ENCODE measurements at places on chromosomes 1 and 21.

DNA sequence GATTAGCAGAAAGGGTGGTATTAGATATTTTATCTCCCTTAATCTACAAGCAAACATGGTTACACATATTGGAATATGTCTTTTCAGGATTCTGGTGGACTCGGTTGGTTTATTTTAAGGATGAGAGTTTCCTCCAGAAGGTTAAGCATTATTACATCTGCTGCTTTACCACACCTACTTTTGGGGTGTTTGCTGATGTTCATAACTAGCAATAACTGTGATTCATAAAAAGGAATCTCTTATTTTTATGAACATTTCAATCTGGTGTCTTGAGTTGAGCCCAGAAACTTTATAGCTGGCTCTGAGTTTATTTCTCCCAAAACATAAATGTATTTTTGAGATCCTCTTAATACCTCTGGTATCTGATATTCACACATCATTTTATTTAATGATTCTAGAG, 82.7 kb downstream of the LRRC8D start:
- DNase-seq, result peak; percentile 46

DNA sequence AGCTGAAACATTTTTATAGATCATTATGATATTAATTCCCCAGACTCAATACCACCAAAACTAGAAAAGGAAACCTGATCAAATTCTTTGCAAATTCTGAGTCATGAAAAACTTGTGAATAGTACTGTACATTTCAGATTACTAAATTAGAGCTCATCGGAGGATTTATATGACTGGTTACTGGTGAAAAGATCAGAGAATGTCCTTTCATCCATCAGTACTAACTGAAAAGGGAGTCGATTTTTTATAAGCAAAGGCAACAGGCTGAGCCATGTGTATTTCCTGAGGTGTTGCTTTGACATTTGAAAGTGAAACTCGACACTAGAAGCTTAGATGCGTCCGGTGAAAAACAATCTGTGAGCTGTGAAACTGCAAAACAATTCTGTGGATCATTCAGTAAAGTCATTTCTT, 155.7 kb downstream of the TNFSF18 start:
- DNase-seq, result peak; percentile 52

DNA sequence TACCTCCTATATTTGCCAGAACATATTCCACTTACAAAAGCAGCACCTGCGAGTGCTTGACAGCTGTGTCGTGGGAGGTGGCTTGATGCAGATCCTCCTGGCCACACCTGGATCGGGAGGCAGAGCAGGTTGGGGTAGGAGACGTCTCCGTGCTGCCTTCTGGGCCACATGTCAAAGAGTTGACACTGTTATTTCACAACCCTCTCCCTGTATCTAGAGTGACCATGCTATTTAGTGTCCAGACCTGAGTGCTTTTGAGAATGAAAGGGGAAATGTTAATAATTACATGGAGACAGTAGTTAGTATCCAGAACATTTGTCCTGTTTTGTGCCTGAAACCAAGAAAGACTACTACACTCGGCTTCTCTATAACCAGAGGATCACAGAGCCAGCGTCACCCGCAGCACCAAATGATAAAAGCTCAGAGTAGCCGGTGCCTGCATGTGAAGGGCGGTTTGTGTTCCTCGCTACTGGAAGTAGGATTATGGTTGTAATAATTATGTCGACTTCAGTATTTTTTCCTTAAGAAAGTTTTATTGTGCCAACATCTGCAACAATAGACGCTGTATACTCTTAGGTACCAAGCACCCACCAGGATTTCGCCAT, 77.1 kb downstream of the GALNT2 start:
- DNase-seq, result no peak

DNA sequence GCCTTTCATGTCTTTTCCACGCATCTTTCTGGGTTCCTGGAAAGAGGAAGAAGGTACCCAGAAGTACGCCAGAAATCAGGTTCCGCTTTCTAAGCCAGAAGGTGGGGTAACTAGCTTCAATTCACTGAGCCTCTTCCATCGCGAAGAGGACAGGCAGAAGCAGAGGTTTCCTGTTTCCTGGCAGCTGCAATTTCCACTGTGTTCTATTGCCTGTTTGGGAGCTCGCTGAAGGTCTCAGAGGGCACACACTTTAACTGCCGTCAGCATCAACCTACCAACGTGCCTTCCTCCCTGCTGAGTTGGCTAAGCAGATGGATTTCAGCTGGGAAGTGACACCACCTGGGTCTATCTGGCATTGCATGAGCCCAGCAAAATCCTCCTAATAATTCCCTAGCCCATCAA, 10.0 kb downstream of the NCF2 start:
- DNase-seq, result no peak

DNA sequence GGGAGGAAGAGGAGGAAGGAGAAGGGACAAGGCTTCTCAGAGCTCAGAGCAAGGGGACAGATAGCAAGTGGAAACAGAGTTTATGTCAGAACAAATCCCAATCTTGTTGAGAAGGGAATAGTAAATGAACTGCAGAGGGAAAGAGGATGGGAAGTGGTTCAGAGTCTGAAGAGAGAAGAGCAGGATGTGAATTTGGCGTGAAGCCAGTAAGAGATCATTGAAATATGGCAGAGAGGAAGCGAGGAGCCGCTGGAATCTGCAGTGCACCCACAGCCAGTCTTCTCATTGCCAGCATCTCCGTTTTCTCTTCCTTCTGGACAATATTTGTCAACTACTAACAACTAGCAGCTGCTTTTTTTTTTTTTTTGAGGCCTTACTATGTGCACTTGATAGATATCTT, 19.1 kb downstream of the OLFML3 start:
- no peak for DNase-seq

DNA sequence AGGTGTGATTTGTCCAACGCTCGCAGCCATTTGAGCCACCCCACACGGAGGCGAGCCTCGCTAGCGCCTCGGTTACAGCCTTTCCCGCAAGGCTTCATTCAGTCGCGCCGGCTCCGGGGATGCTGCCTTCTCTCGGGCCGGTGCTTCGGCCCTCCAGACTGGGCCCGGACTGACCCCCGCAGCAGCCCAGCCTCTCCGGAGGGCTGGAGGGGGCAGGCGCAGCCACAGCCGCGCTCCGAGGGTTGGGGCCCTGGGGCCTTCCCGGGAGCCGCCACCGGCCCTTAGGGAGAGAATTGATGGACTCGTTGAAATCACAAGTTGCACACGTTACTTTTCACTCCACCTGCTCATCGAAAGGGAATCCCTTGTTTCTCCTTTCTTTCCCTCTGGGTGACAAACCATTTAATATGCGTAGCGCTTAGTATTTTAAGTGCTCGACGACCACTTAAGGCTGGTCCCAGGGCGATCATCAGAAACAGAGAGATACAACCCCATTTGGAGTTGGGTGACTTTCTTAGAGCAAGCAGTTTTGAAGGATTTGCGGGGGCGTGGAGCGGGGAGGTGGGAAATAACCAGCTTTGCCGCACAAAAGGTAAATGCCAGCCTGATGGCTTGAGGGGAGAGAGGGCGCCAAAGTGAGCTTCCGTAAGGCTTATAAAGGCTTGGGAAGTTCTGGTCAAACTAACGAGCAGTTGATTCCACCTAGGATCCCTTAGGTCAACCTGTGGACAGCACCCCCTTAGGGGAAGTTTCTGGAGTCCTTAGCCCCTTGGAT, 24.6 kb upstream of the ENAH start:
- DNase-seq, result no peak

DNA sequence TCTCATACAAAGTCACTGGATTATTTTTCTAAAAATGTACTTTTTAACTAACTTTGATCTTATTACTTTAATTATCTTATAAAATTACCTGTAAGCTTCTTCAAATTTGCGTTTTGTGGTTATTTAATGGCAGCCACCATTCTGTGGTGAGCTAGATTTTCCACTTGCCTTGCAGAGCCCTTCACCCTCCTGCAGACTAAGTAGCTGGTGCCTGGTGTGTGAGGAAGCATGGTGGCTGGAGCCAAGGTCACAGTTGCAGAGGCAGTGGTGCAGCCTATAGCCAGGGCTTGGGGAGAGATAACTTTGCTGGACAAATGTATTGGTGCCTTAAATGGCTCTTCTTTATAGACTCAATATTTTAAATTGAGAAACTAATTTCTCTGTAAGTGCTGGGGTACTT, 11.2 kb upstream of the CD84 start:
- DNase-seq, result no peak

DNA sequence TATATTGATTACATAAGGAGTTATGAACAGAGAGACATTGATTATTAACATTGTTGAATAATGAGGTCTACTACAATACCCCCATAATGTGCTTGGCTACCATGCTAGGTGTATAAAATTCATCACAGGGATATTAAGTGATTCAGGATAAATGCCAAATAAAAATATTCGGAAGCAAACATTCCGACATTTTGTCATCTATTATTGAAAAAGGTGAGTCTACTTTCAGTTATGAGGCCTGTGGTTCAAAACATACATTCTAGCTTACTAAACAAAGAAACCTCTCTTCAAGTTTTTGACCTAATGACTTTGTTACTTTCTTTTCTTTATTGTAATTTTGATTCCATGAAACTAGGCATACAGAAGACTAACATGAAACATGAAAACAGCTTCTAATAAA, 190.3 kb upstream of the GREM2 start:
- no peak for DNase-seq

DNA sequence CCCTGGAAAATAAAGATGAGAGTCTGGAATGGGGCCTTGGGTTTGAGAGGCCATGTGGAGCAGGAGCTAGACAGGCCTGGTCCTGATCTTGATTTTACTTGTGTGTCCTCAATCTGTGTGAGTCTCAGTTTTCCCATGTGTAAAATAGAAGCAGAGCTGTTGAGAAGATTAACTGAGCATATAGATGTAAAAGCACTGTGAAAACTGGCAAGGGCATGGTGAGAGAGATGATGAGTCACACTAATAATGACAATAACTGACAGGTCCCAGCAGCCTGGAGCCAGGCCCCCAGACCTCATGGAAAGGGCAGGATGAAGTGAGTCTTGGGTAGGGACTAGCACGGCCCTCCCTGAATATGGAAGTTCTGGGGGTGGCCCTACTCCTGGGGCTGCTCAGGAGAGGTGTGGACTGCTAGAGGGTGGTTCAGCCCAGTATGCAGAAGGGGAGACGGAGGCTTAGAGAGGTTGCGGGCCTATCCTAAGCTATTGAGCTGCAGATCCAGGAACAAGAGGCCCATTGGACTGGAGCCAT, 2.8 kb upstream of the AHDC1 start:
- DNase-seq, result no peak

DNA sequence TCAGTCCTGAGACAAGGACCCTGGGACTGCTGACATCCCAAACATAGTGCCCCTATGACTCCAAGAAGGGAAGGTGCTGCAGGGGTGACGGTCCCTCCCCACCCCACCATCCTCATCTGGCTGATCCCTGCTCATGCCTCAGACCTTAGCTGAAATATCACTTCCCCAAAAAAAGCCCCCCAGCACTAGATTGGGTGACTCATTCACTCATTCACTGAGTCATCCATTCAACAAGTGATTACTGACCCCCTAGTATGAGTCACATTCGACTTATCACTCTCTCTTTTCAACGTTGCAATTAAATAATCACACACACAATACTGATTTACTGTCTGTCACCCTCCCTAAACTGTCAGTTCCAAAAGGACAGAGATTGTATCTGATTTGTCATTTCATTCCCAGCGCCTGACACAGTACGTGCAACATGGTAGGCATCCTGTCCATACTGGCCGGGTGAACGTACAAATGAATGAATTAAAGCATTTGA, 48.6 kb downstream of the HIVEP3 start:
- peak; percentile 85 for DNase-seq

- no peak for DNase-seq
Measured at GRCh38 chr1:83512373-83513193, 486.3 kb downstream of the TTLL7 start.

DNA sequence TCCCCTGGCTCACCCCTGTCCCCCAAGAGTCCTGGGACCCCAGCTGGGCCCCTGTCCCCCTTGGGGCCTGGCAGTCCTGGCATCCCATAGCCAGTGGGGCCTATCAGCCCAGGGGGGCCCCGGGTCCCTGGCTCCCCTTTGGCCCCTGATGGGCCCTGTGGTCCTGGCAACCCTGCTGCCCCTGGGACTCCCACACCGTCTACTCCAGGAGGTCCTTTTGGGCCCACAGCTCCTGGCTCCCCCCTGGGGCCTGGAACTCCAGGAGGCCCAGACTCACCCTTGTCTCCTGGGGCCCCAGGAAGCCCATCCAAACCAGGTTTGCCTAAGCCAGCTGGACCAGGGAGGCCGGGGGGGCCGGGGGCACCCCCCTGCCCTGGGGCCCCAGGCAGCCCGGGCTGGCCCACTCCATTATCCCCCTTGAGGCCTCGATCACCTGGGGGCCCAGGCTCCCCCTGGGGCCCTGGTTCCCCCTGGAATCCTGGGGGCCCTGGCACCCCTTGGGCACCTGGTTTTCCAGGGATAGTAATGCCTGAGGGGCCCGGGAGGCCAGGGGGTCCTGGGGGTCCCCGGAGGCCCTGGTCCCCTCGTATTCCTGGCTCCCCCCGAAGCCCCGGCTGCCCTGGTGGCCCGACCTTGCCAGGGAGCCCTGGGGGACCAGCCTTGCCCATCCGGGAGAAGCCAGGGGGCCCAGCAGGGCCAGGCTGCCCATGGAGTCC, 10.1 kb downstream of the ADPRS start:
- DNase-seq, result no peak

GRCh38 chr1:45097079-45097478, 85.0 kb downstream of the UROD start:
- DNase-seq, result no peak

DNA sequence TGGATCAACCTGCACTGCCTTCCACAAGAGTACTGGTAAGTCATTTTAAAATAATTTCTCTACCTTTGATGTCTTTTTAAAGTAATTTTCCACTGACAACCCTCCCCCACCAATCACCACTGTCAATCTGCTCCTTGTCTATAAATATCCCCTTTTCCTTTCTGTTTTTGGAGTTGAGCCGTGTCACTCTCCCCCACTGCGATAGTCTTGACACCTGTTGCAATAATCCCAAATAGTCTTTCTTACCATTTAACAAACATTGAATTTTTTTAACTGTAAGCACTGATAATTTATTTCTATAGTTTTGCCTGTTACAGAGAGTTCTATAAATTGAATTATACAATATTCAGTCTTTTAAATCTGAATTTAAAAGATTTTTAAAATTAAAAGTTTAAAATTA, 420.9 kb downstream of the COL11A1 start:
- DNase-seq, result no peak

- no peak for DNase-seq
Measured at GRCh38 chr1:5477716-5478115, 514.5 kb downstream of the NPHP4 start.

DNA sequence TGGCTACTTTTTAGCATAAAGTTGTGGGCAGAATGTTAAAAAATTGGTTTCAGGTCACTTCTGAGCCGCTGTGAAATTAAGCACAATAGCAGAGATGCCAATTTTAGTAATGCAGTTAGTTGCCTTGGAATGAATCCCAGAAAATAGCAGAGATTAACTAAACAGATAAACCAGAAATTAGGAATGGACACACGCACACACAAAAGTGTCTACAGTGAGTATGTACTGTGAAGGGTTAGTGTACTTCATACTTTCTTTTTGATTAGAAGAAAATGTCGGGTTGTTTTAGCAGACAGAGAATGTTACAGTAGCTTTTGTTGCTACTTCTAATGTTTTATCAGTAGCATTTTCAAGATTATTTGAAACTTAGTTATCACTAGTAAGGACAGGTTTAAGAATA, 106.7 kb downstream of the LEPR start:
- peak; percentile 50 for DNase-seq

- no peak for DNase-seq
Measured at GRCh38 chr1:59687081-59687480, 127.7 kb upstream of the HOOK1 start.

GRCh38 chr1:235078480-235079381, 49.9 kb downstream of the TOMM20 start:
- DNase-seq, result peak; percentile 66

GRCh38 chr1:159826441-159827101, at the start of gene SLAMF8:
Gene SLAMF8, plus strand, starts transcription at chr1:159826873. Its CDS starts 26 bp downstream, at chr1:159826899.
- DNase-seq, result no peak

Data from fibroblast of lung (primary cell).